ENCODE measurements at places on chromosomes 1 and 21.
A peak's percentile ranks its signal among the peaks of the same experiment; 100 is the strongest.

DNA sequence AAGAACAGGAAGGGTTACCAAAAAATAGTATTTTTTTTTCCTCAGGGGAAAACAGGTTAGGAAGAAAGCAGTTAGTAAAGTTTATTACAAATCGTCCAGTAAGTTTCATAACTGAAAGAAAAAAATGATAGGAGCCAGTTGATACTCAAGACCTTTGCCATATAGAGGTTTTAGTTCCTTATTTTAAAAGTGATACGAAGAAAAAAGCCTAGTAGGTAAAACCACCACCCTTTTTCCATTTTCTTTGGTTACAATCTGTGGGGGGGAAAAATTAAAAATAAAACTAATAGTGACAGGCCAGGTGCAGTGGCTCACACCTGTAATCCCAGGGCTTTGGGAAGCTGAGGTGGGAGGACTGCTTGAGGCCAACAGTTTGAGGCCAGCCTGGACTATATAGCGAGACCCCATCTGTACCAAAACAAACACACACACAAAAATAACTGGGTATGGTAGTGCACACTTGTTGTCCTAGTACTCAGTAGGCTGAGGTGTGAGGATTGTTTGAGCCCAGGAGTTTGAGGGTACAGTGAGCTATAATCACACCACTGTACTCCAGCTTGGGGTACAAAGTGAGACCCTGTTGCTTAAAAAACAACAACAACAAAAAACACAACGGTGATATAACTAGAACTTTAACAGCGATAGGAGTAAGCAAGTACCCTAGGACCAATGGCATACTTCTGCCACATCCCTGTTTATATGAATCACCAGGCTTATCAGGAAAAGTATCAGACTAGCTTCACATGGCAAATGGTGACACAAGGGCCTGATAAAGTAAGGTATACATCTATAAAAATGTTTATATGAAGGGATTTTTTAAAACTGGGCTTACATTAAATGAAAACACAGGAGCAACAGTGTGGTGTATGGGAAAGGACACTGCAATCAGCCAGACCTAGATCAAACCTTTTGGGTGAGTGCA, 5.4 kb downstream of the TMEM59 start:
- no peak for DNase-seq

DNA sequence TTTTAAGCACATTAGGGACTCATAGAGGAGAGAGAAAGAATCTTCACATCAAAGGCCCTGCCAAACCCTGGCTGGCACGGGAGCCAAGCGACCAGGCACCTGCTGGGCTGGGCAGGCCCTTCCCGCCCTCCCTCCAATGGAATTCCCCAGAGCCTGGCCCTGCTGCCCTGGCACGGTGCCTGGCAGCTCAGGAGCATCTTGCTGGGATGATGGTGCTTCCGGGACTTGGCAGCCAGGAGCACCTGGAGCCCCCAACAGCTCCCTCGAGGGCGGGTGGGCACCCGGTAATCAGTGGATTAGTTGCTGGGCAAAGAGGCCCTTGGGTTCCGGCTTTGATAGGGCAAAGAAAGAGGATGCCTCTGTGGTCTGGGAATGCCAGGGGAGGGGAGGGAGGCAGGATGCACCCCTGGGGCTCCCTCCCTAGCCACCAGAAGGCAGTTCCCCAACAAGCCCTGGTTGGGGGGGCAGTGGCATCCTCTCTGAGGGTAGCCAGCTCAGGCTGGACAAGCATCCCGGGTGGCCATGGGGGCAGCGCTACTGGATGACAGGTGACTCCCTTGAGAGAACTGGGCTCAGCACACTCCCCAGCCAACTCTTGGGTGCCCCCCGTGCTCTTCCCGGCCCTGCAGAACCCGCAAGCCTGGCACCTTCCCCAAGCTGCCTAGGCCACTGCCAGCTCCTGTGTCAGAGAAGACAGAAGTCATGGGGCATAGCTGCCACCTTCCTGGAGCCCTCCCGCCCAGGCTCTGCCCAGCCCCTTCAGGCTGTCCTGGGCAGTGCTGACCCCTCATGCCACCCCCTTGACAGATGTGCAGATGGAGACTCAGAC, 26.4 kb downstream of the KRTAP10-1 start:
- DNase-seq: peak; percentile 90

DNA sequence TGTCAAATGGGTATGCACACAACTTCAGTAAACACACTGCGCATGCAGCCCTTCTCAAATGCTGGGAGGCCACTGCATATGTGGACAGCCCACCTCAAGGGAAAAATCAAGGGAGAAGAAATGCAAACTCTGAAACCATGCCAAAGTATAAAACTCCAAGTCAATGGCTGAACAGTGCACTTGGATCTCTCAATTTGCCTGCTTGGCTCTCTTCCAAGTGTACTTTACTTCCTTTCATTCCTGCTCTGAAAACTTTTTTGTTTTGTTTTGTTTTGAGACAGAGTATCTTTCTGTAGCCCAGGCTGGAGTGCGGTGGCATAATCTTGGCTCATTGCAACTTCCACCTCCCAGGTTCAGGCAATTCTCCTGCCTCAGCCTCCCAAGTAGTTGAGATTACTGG, 18.8 kb upstream of the COP1 start:
- no peak for DNase-seq

GRCh38 chr1:225840223-225840610, 30.3 kb downstream of the EPHX1 start:
- DNase-seq: no peak

DNA sequence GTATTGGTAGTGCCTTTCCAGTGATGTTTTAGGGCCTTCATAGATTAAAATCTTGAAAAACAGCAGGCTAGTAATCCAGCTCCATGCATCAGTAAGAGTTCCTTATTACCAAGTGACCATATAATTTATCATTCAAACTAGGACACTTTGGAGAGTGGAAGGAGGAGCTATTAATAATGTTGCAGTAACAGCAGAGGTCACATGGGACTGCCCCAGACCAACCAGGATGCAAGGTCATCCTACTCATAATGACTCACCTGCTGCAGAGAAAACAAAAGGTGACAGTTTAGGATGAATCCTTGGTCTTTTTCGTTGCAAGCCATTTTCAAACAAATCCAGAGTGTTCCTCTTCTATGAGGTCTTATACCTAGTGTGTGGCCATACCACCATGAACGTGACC, 187.4 kb downstream of the NUF2 start:
- no peak for DNase-seq

DNA sequence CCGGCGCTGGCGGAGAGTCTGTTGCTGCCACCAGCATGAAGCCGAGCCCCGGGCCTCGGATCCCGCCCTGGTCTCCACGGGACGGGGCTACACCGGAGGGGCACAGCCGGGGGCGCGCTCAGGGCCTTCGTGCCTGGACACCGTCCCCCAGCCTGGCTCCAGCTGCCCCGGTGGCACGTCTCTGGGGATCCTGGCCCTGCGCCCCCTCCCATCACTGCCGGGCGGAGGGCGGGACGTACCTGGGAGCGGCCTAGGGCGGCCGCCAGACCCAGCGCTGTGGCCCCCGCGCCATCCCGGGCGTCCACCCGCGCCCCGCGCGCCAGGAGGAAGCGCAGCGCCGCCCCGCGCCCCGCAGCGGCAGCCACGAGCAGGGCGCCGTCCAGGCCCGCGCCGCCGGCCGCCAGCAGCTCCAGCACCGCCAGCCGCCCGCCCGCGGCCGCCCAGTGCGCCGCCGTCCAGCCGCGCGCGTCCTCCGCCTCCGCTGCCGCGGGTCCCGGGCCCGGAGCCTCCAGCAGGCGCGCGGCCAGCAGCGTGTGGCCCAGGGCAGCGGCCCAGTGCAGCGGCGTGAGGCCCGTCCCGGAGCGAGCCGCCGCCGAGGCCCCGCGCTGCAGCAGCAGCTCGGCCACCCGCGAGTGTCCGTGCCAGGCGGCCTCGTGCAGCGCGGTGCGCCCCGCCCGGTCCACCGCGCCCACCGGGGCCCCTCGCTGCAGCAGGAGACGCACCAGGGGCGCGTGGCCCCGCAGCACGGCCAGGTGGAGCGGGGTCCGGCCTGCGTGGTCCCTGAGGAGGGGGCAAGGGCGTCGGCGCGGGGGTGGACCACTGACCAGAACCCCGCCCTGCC, 1.0 kb downstream of the ANKRD65 start:
- no peak for DNase-seq

- no peak for DNase-seq
Measured at GRCh38 chr1:37574834-37575480, 18.2 kb downstream of the DNALI1 start.

DNA sequence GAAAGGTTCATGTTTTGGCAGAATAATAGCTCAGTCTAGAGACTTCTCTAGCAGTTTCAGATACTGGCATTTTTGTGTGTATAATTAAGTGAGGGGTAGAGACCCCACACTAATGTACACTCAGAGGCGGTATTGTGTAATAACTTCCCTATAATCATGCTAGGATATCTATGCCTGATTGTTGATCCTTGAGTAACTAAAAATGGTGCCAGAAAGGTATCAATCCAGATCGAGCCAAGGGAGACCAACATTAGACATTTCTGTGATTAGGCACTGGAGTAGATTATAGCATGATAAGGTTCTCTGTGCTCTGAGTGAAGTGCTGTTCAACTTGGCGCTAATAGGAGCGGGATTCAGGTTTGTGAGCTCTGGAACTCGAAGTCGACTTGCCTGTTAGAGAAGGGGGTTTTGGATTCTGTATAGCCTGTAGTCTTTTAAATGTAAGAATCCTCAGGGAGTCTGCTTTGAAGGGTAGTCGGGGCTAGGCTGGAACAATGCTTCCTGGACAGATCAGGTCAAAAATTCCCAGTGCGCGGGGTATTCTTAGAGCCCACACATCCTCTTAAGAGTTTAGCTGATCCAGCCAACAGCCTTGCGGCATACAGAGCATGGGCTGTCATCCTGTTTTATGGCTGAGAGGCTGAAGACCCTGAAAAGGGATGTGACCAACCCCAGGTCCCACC, 24.2 kb downstream of the MAN1C1 start:
- DNase-seq: no peak

GRCh38 chr1:204465546-204466415, 28.8 kb downstream of the PIK3C2B start:
- DNase-seq: no peak

GRCh38 chr1:26102526-26102925, 9.1 kb upstream of the PDIK1L start:
- DNase-seq: no peak

- no peak for DNase-seq
Measured at GRCh38 chr1:224266105-224266914, 63.7 kb downstream of the NVL start.

- DNase-seq: no peak
Measured at GRCh38 chr1:161085165-161085564, 4.2 kb downstream of the NECTIN4 start.

DNA sequence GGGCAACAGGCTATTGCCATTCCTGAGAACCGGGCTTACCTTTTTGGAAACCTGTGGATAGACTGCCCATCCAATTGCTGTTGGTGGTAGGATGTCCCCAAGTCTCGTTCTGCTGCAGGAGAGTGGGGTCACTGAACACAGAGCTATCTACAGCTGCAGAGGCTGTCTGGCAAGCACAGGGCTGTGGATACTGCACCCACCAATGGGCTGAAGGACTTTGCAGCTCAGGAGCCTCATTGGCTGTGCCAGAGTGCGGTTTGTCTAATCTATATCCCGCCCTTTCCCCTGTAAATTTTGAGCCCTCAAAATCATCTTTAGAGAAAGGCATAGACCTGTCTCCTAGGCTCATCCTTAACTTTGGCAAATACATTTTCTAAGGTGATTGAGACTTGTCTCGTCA, 15.3 kb downstream of the RNF187 start:
- DNase-seq: no peak

DNA sequence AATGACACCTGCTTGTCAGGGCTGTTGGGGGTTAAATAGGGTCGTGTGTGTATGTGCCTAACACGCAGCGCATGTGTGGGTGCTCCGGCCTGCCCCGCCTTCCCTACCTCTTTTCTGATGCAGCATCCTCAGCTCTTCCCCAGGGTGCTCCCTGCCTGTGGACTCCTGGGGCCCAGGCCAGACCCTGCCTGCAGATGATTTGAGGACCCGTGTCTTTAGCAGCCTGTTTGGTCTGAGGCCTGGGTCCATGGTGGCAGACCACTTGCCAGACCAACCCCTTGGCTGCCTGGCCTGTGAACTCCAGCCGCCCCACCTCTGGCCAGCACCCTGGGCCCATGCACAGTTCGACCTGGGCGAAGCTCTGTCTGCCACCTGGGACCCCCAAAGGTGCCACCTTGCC, 57.0 kb upstream of the SIM2 start:
- DNase-seq: no peak

DNA sequence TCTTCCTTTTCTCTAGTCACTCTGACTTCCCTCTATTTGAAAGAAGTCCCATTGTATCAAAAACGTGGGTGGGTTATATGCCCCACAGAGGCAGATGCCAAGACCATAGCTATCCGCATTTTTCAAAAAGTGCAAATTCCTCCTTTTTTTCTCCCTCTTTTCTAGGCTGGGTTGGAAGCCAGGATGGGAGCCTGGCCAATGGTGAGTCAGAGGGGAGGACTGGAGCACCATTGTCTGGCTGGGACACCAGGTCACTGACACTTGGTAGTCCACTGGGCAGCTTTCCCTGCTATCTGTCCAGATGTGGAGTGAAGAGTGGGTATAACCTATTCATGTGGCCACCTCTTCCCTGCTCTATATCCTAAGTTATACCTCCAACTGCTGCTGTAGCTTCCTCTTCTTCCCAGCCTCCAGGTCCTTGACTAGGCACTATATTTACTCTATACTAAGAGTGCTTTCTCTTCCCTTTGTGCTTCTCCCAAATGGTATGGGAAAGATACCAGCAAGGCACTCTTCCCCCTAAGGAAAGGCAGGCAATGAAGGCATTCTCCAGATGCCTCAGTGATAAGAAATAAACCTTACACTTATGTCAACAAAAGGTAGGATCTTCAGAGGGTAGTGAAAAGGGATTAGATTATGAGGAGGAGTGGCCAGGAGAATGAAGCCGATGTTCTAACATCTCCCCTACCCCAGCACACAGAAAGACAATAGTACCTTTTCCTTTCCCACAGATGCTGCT, 12.9 kb downstream of the PI4KB start:
- no peak for DNase-seq

GRCh38 chr1:175182201-175182746, 10.3 kb downstream of the KIAA0040 start:
- no peak for DNase-seq

GRCh38 chr1:192024881-192025280, 133.4 kb upstream of the RGS18 start:
- no peak for DNase-seq

- no peak for DNase-seq
Measured at GRCh38 chr1:24717887-24718650, 27.2 kb upstream of the CLIC4 start.

- peak; percentile 91 for DNase-seq
Measured at GRCh38 chr1:32073299-32074229, 825 bp downstream of the TMEM39B start.

DNA sequence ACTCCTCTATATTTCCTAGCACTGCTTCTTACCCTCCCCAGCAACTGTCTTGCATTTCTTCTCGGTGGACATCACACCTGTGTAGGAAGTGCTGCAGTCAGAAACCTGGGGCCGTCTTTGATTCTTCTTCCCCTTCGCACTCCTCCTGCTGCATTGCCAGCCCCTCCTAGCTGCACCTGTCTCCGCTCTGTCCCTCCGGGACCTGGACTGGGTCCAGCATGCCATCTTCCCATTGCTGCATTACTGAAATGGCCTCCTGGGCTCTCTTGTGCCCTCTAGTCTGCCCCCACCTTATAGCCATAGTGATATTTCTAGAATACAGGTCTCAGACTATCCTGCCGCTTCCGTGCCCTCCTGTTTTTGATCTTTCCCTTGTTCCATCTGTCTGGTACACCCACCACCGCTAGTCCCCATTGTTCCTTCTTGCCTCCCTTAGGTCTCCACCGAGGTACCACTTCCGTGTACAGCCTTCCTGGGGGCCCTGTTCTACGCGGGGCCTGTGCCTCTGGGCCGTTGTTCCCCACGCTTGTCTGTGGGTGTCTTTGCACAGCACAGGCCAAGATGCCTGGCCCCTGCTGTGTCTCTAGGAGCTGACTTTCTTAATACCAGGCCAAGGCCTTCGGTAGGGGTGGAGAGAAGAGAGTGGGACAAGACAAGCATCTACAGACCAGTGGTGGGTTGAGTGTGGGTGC, 107.6 kb downstream of the GALNT2 start:
- DNase-seq: no peak

Measured in NCI-H345 (cell line).